K562 (cell line): ENCODE measurements at places on chromosomes 7 and 10. TPM values are rescaled to one million over a fixed set of nuclear protein-coding genes. Genes with fewer than 3 reads are reported as not detected.

The SHTN1 gene
- 18.6 and 19.1 TPM in 2 replicates for total RNA-seq

DNA sequence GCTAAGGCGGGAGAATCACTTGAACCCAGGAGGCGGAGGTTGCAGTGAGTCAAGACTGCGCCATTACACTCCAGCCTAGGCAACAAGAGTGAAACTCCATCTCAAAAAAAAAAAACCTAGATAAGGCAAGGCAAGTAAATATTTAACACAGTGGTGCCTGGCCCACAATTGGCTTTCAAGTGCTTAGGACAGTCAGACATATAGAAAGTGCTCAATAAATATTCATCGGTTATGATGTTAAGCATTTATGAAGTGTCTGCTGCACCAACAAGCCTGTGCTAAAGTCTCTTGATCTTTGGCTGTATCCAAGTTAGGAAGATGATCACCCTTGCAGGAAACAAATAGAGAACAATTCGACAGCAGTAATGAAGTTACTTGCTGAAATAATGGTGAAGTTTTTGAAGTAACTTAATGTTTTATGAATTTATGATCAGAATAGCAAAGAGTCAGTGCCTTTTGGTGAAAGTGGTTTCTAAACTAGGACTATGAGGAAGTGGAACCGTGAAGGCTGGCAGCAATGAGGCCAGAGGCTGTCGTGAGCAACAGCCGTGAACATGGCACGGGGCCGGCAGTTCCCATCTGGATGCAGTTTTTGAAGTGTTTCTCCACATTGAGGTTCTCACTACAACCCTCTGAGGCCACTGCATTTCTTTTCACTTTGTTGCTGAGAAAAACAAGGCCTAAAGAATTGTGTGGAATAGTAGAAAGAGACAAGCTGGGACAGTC, 48.1 kb upstream of the GATA3 start:
- H3K27ac ChIP-seq = no peak overlapping the region
- no peak for DNase-seq
- no peaks in the 10 kb centered on the region for H3K4me1 ChIP-seq
- peaks cover 5% of the 10 kb centered on the region; the same call in 2 of the 3 replicates for H3K36me3 ChIP-seq
- H3K27me3 ChIP-seq = no peaks in the 10 kb centered on the region

GRCh38 chr7:66694286-66694685, 46.2 kb upstream of the RABGEF1 start:
- peaks cover 9% of the 10 kb centered on the region; the same call in 1 of the 2 replicates for H3K4me1 ChIP-seq
- H3K36me3 ChIP-seq = no peaks in the 10 kb centered on the region
- no peaks in the 10 kb centered on the region for H3K27me3 ChIP-seq
- no peak for DNase-seq
- H3K27ac ChIP-seq = no peak overlapping the region

- no peaks in the 10 kb centered on the region for H3K4me1 ChIP-seq
- no peak overlapping the region for H3K27ac ChIP-seq
- H3K36me3 ChIP-seq = no peaks in the 10 kb centered on the region
- H3K27me3 ChIP-seq = peaks cover 10% of the 10 kb centered on the region; the same call in 2 of the 3 replicates
These were observed 68.1 kb downstream of the TNS3 start for GRCh38 chr7:47513741-47514241.

The AOAH gene
- 0.18 TPM in 1 of 2 replicates, not detected in the other for total RNA-seq

The AFAP1L2 gene
- 0.07 TPM in 2 replicates for total RNA-seq

DNA sequence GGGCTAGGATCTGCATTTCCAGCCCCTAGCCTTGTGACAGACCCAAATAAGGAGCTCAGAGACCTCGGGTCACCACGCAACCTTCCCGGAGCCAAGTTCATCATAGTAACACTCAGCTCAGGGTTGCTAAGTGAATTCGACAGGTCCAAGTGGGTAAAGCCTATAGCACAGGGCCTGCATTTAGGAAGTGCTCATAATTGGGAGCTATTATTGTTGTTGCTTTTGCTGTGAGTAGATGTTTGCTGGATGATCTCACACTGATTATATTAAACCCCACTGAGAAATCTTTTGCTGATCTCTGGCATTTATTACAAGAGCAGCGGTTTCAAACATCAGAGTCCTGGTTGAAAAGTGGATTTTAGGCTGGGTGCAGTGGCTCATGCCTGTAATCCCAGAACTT, 20.3 kb upstream of the SAR1A start:
- no peaks in the 10 kb centered on the region for H3K36me3 ChIP-seq
- peaks cover 2% of the 10 kb centered on the region; the same call in 2 of the 3 replicates for H3K27me3 ChIP-seq
- DNase-seq = no peak
- H3K27ac ChIP-seq = no peak overlapping the region

DNA sequence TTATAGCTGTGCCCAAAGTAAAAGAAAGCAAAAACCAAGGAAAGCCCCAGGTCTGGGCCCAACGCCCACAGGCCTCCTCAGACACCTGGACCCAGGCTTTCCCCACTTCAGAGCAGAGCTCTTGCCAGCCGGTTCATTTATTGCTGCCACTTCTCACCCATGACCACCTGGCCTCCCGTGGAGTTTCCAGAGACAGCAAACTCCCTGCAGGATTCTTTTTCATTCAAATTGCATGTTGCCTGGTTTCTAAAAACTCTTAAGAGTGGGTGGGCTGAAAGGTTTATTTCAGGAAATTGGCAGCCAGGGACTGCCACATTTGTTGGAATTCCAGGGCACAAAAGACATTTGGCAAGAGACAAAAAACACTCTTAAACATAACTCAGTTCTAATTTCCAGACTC, 4.7 kb downstream of the VOPP1 start:
- no peak overlapping the region for H3K4me3 ChIP-seq
- H3K27me3 ChIP-seq = no peaks in the 10 kb centered on the region
- DNase-seq = no peak
- no peaks in the 10 kb centered on the region; the same call in 2 of the 3 replicates for H3K36me3 ChIP-seq
- peaks cover 29% of the 10 kb centered on the region for H3K4me1 ChIP-seq

DNA sequence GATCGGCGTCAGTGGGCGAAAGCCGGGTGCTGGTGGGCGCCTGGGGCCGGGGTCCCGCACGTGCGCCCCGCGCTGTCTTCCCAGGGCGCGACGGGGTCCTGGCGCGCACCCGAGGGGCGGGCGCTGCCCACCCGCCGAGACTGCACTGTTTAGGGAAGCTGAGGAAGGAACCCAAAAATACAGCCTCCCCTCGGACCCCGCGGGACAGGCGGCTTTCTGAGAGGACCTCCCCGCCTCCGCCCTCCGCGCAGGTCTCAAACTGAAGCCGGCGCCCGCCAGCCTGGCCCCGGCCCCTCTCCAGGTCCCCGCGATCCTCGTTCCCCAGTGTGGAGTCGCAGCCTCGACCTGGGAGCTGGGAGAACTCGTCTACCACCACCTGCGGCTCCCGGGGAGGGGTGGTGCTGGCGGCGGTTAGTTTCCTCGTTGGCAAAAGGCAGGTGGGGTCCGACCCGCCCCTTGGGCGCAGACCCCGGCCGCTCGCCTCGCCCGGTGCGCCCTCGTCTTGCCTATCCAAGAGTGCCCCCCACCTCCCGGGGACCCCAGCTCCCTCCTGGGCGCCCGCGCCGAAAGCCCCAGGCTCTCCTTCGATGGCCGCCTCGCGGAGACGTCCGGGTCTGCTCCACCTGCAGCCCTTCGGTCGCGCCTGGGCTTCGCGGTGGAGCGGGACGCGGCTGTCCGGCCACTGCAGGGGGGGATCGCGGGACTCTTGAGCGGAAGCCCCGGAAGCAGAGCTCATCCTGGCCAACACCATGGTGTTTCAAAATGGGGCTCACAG, 1.1 kb downstream of the EGFR start:
- no peak for DNase-seq
- H3K4me1 ChIP-seq = no peaks in the 10 kb centered on the region
- no peaks in the 10 kb centered on the region for H3K36me3 ChIP-seq
- no peak overlapping the region for H3K4me3 ChIP-seq
- H3K27ac ChIP-seq = no peak overlapping the region
- H3K27me3 ChIP-seq = peaks cover 2% of the 10 kb centered on the region; the same call in 1 of the 3 replicates

DNA sequence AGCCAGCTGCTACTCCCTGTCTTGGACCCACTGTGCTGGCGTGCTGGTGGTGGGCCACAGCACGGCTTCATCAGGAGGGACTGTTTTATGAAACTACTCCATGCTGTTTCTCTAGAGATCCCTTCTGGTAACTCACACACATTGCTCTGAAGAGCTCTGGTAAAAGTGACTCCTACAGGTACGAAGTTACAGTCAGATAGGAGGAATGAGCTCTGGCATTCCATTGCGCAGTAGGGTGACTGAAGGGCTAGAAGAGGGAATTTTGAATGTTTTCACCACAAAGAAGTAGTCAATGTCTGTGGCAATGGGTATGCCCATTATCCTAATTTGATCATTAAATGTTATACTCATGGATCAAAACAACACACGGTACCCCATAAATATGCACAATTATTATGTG, 609 bp downstream of the MAT1A start:
- H3K36me3 ChIP-seq = no peaks in the 10 kb centered on the region
- no peak overlapping the region for H3K27ac ChIP-seq
- H3K27me3 ChIP-seq = peaks cover 8% of the 10 kb centered on the region; the same call in 2 of the 3 replicates
- DNase-seq = no peak
